ENCODE measurements at places on chromosomes 3 and 15.

DNA sequence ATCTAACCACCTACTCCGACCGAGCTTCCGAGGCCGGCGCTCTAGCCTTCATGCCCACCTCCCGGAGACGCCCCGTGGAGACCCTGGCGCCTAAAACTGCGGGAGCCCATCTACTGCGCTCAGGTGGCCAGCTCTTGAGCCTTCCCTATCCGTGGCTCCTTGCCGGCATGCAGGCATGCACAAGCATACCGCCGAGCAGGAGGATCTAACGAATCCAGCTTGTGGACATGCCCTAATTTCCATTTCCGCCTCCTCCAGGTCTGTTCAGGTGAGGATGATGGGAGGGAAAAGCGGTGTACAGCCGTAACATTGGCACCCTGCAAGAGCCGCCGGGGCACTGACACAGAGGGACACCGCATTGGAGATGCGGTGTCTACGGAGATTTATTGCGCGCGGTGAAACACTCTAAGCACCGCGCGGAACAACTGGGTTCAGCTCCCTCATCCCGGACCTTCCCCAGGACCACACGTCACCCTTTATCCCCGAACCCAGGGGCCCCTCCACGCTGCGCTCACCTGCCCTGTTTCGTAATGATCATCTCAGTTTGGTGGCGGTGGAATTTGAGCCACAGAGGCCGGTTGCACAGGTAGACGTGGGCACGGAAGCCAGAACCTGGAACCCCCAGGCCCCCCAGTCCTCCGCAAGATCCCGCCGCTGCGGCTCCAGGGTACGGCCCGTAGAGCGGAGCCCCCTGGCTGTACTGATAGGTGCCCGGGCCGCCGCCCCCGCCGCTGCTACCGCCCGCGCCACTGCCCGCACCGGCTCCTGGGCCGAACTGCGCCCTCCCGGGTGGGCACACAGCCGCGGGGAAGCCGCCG, 1.0 kb downstream of the EOMES start:
- no peak for DNase-seq

DNA sequence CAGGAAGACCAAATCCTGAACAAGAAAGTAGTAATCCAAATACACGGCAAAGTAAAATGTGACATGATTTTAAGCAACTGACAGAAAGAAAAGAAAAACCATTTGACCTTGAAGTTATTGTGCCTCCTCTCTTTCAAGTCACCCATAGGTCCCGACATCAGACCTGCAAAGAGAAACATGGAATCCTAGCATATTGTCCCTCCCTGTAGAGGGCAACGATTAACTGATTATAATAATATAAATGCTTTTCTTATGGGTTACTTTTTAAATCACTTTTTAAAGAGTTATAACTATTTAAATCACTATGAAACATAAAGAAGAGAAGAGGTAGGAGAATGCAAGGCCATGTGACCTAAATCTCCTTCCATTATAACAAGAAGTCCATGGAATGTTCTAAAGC, 143.2 kb upstream of the LIPC start:
- DNase-seq: no peak

- no peak for DNase-seq
These were observed 1.9 kb downstream of the P2RY12 start for GRCh38 chr3:151382671-151383070.

- DNase-seq: no peak
These were observed 99.4 kb downstream of the IQSEC1 start for GRCh38 chr3:12973827-12974226.

DNA sequence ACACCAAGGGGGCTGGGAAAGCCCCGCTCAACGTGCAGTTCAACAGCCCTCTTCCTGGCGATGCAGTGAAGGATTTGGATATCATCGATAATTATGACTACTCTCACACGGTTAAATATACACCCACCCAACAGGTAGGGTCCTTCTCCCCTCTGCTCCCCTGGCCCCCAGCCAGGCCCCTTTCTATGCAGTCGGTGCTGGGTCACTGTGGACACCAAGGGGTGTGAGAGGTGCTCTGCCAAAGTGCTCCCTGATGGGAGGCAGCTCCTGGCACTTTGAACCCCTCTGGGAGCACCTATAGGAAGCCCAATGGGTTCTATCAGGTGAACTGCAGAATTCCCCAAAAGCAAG, 98.6 kb downstream of the DNASE1L3 start:
- no peak for DNase-seq

GRCh38 chr15:79322945-79323344, 12.0 kb downstream of the TMED3 start:
- no peak for DNase-seq

- no peak for DNase-seq
These were observed 32.5 kb downstream of the HRH1 start for GRCh38 chr3:11186771-11187191.

DNA sequence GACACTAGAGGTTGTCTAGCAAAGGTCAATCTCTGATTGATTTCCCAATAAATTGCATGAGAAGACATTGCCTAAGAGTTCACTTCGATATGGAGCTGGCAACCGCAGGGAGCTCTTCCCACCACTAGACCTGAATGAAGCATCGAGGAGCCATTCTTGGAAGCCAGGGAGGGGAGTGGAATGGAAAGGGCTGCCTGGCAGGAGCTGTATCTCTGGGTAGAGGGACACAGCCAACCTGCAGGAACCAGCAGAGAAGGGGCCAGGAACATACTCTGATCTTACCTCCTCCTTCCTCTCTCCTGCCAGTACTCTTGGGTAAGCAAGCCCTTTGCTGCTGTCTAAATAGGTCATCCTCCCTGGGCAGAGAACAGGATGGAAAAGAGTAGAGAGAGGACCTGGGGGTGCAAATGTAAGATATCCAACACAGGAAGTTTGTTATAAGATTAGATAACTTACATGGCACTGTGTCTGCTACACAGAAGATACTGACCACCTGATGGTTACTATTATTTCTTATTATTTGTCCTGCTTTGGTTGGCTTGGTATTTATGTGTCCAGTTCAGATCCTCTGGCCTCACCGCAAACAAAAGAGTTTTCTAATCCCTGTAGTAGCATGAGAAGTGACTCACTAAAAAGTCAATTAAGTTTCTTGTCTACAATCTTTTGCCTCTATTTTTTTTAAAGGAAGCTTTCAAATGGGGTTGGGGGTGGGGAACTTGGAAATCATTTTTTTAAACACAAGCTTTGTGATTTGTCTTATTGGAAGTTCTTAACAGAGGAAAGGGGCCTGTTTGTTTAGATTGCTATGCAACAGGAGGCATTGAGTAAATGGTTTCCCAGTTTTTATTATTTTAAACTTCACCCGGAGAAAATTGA, 156.7 kb upstream of the TSC22D2 start:
- peak; percentile 42 for DNase-seq

DNA sequence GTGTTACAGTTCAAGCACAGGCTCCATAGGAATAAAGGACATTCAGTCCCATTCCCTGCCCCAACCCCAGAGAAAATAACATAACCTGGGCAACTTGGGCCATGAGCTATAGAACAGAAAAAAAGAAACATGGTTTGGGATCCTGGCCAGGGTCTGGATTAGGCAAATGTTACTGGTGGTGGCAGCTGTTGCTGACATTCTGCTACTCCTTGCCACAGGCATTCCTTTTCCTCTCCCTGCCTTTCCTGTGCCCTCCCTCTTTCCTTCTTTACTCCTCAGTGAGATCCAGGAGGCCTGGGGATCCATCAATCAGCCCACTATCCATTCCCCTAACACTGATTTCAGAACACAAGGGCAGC, 129.1 kb downstream of the NTRK3 start:
- no peak for DNase-seq

DNA sequence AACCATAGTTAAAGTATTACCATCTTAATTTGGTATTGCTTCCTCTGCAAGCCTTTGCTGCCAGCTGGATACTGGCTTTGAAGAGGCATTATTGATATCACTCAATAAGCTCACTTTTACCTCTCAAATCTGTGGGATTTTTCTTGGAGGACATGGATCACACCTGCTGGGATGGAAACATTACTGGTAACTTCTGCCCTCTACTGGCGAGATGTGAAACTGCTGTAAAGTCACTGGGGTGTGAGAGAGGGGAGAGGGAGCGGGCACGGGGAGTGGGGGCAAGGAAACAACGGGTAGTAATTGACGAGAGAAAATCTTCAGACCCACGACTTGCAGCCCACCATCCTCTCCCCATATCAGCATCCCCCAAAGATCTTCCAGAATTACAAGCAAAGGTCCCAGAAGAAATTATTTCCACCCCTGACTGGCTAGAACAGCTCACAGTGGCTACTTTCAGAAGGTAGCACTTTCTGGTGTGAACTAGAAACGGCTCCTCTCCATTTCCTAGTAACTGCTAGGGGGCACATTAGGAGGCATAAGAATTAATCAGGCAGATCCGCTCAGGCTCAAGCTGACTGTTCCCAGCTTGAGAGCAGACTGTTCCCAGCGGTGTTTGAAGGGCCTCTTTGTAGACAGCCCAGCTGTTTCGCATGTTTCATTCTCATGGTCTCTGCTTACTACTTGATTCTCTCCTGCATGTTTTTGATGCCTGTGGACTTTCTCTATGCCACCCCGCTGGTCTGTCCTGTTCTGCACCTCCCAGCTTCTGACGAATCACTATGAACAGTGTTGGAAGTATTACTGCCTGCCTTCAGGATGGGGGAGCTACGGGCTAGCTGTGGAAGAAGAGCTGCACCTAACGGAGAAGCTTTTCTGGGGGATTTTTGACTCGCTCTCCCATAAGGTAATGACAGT, 230.4 kb upstream of the CHRM5 start:
- peak; percentile 35 for DNase-seq

DNA sequence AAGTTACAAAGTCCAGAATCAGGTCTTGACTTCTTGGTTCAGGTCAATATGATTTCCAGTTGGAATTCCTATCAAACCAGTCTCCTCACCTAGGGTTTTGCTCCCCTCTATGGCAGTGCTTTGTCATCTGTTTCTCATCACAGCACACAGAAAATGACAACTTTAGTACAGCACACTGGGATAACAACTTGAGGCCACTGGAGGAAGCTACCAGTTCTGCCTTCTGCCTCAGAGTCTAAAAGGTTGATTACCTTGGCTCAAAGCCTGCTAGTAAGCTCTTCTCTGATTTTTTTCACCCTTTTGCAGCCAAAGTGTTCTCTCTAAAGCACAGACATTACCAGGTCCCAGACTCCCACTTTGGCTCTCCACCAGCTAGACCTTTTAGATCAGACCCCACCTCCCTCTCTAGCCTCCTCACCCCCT, 24.8 kb upstream of the TRIM59 start:
- no peak for DNase-seq

DNA sequence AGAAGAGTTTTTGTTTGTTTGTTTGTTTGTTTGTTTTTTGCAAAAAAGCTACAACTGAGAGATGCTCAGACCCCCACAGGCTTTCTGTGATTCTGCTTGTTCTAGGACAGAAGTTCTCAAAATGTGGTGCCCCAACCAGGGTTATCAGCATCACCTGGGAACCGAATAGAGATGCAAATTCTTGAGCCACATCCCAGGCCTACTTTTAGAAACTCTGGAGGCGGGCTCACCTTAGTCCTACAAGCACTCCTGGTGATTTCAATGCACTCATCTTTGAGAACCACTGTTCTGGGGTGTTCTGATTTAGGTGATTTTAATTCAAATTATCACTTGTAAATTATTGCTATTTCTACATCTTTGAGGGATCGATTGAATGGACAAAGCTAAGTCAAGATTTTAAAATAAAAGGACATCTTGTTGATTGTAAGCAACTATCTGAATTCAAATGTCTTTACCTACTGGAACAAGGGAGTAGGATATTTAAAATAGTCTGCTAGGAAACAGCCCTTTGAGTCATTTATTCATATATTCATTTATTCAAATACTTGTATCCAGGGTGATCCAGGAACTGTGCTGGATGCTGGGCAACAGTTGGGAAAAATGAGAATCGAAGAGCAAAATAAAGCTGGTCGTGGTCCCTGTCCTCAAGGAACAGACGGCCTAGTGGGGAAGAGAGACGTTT, 44.7 kb upstream of the CADPS start:
- no peak for DNase-seq

GRCh38 chr3:123525433-123525832, 59.4 kb downstream of the HACD2 start:
- no peak for DNase-seq

DNA sequence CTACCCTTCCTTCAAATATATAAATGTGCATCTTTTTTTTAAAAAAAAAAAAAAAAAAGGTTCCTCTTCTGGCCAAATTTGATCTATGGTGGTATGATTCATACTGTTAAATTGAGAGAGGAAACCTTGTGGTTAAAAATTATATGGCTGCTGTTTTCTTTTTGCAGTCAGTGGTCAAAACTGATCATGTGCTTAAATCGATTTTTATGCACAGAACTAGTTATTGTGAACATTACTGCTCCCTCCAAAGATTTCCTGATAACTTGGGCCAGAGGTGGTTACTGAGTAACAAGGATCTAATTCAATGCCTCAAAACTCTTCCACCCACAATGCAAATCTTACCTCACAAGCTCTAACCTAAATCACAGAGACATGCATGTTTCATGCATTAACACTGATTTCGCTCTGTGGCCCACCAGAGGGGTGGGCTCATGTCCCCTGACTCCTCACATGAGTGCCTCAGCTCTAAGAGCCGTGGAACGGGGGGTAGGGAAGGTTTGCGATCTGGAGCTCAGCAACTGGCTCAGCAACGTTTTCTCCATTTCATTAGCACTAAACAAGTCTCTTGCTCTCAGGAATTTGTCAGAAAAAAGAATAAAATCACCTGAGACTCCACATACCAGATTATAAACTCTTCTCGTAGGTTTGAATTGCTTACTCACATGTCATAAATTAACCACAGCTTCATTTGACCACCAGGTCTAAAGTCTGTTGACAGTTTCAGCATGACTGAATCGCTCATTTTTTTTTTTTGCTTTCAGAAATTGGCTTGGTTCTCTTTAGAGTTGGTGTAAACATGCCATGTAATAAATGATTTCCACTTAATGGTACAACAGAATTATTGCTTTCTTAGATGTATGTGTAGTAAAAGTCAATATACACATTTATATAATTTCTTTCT, 280.4 kb downstream of the CD47 start:
- no peak for DNase-seq

GRCh38 chr3:109028753-109029152, 75.1 kb upstream of the GUCA1C start:
- no peak for DNase-seq

GRCh38 chr15:84926491-84927230, 42.2 kb downstream of the SLC28A1 start:
- no peak for DNase-seq

DNA sequence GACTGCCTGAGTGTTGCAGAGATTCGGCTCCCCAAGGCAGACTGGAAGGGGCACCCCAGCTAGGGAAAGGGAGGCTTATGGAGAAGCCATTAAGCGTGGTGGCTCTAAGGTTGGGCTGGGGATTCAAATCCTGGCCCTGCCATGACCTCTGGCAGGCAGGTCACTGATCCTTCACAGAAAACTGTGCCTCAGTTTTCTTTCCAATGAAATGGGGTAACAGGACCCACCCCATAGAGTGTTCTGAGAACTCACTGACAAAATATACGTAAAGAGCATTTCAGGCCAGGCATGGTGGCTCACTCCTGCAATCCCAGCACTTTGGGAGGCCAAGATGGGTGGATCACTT, 34.6 kb downstream of the DNASE1L3 start:
- DNase-seq: no peak

DNA sequence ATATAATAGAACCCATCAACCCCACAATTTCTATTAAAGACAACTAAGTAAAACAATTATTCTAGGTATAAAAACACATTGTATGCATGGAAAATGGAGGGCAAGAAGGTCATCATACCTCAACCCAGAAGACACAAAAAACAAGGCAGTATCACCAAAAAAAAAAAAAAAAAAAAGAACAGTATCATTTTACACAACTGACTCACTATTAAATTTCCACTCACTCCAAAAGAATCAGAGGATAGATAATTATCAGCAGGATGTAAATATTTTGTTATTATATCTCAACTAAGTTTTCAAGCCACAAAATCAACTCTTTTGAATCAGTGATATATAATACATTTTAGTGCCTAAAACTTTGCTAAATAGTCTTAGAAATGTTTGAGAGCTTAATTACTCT, 55.0 kb downstream of the CLASP2 start:
- DNase-seq: no peak

Data from Daoy (cell line).